ENCODE measurements at places on chromosomes 11 and 22.

- H3K27me3 ChIP-seq = no peaks in the 10 kb centered on the region
- no peak overlapping the region for H3K27ac ChIP-seq
- H3K4me1 ChIP-seq = no peaks in the 10 kb centered on the region
- no peaks in the 10 kb centered on the region for H3K36me3 ChIP-seq
- no peak overlapping the region for H3K4me3 ChIP-seq
Observed at GRCh38 chr22:25760294-25760693, 18.3 kb downstream of the MYO18B start.

- no peak for DNase-seq
- H3K4me3 ChIP-seq = no peak overlapping the region
- no peaks in the 10 kb centered on the region for H3K36me3 ChIP-seq
- no peak overlapping the region for H3K27ac ChIP-seq
- H3K4me1 ChIP-seq = no peaks in the 10 kb centered on the region
Observed at GRCh38 chr11:102590276-102591049, 34.7 kb downstream of the MMP20 start.

GRCh38 chr22:37599153-37599552 is 9.5 kb upstream of the GGA1 start:
- peaks cover 5% of the 10 kb centered on the region for H3K27me3 ChIP-seq
- H3K27ac ChIP-seq = no peak overlapping the region
- H3K4me1 ChIP-seq = peaks cover 8% of the 10 kb centered on the region
- DNase-seq = no peak
- H3K4me3 ChIP-seq = no peak overlapping the region

- H3K27me3 ChIP-seq = peaks cover 2% of the 10 kb centered on the region
- no peak overlapping the region for H3K4me3 ChIP-seq
- H3K27ac ChIP-seq = no peak overlapping the region
- peaks cover 6% of the 10 kb centered on the region for H3K4me1 ChIP-seq
Observed at GRCh38 chr11:11207428-11207827, 145.6 kb downstream of the CSNK2A3 start.

DNA sequence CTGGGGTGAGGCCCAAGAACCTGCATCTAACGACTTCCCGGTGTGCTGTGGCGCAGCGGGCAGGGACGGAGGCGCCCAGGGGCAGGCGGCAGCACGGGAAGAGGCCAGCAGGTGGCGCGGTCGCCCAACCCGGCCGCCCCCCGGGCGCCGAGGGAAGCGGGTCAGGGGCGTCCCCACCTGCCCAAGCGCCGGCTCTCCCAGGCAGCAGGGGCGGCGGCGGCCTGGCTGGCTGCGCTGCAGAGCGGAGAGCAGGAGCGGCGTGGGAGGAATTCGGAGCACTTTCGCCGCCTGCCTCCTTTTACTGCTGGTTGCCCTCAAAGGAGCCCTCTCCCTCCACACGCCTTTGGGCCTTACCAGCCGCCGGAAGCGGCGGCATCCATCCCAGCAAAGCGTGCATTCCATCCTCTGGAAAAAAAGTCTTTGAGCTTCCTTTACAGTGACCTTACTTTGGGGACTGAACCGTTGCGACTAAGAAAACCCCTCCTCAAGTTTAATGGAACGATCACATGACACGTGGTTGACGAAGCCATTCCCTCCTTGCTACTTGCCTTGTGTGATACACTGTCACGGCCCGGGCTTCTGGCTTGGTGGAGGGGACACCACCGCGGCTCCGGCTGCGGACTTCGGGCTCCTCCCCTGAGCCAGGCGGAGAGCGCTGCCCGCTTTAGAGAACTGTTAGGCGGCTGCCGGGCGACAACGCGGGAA is 106.8 kb upstream of the CLMP start:
- peak overlapping the region; percentile 83 for H3K4me3 ChIP-seq
- H3K27me3 ChIP-seq = peaks cover 7% of the 10 kb centered on the region
- no peaks in the 10 kb centered on the region for H3K4me1 ChIP-seq
- peak; percentile 87 for DNase-seq

DNA sequence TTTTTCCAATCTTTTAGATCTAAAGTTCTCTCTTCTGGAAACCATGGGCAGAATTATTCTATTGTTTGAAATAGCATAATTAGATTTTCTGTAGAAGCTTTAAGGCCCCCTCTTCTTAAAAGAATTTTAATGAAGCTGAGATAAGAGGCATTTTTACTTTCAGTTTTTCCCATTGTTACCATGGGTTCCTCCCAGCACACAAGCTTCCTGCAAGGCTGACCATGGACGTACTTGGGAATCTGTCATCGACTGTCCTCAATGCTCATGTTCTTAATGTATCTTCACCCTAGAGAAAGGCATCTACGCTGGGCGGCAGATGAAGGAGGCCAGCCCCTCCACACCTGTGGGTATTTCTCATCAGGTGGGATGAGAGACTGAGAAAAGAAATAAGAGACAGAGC is 11.1 kb downstream of the OR52K2 start:
- H3K36me3 ChIP-seq = peaks cover 9% of the 10 kb centered on the region
- no peak for DNase-seq
- no peak overlapping the region for H3K4me3 ChIP-seq
- H3K27ac ChIP-seq = no peak overlapping the region
- H3K4me1 ChIP-seq = no peaks in the 10 kb centered on the region

DNA sequence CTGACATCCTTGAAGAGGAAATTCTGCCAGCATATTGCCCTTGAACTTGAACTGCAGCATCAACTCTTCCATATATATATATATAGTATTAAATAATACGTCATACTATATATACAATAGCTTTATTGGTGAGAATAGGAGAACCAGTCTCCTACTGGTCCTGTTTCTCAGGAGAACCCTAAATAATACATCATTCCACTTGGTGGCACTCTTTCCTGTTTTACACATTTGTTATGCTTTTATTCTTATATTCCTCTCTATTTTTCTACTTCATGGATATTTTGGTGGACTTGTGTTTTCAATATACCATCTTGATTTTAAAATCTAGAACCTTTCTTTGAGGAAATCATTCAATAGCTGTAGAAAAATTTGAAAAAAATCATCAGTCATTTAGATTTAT is 193.3 kb downstream of the TRPC6 start:
- no peaks in the 10 kb centered on the region for H3K27me3 ChIP-seq
- H3K4me3 ChIP-seq = no peak overlapping the region
- no peak overlapping the region for H3K27ac ChIP-seq

DNA sequence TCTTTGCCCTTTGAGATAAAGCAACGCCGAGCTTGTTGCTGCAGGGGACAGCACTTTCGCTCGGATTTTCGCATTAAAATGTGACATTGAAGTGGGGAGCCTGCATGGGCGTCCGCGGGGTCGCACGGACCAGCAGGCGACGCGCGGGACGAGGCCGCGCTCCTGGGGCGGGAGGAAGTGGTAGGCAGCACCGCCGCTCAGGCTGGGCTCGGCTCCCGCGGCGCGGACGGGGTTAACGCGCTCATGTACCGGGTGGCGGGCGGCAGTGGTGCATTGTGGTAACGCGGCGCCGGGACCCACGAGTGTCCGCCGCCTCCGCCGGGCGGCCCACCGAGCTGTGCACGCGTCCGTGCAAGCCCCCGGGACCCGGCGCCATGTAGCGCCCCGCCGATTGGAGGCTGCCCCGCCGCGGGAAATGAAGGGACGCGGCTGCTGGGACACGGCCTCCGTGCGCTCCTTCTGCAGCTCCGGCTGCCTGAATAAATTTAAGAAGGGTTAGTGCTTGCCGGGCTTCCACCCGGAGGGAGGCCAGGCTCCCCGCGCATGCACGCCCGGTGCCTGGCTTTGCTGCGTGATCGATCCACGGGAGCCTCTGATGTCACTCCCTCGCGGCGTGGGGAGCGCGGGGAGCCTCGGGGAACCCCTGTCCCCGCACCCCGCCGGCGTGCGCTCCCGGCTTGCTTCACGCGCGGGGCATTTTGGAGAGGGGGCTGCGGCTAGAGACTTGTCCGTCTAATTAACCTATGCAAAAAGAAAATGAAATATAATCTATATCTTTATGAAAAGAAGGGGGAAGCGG is 127.7 kb downstream of the OSBP2 start:
- no peak overlapping the region for H3K27ac ChIP-seq
- H3K36me3 ChIP-seq = no peaks in the 10 kb centered on the region
- H3K27me3 ChIP-seq = peaks cover 19% of the 10 kb centered on the region
- DNase-seq = peak; percentile 55

GRCh38 chr22:49525801-49526535 is 301.7 kb downstream of the BRD1 start:
- peaks cover 19% of the 10 kb centered on the region for H3K27me3 ChIP-seq
- no peak overlapping the region for H3K27ac ChIP-seq
- DNase-seq = no peak
- no peaks in the 10 kb centered on the region for H3K4me1 ChIP-seq

DNA sequence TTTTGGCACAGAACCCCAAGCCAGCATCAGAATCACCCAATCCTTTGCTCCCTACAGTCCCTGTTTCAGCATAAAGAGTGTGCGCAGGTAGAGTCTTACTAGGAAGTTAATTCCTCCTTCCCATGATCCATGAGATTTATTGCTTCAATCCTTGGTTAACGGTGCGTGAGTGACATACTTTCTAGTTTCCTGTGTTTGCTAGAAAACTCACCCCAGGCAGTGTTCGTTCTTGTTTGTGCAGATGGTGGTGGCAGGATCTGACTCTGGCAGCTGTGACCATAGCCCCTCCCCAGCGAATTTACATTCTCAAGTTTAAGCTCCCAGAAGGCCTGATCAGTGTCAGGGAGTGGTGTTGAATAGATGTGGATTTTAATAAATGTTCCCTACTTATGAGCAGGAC is 106.7 kb upstream of the CCT8L2 start:
- H3K4me1 ChIP-seq = peaks cover 25% of the 10 kb centered on the region
- peak; percentile 26 for DNase-seq
- peak overlapping the region; percentile 85 for H3K27ac ChIP-seq
- peaks cover 20% of the 10 kb centered on the region for H3K36me3 ChIP-seq

DNA sequence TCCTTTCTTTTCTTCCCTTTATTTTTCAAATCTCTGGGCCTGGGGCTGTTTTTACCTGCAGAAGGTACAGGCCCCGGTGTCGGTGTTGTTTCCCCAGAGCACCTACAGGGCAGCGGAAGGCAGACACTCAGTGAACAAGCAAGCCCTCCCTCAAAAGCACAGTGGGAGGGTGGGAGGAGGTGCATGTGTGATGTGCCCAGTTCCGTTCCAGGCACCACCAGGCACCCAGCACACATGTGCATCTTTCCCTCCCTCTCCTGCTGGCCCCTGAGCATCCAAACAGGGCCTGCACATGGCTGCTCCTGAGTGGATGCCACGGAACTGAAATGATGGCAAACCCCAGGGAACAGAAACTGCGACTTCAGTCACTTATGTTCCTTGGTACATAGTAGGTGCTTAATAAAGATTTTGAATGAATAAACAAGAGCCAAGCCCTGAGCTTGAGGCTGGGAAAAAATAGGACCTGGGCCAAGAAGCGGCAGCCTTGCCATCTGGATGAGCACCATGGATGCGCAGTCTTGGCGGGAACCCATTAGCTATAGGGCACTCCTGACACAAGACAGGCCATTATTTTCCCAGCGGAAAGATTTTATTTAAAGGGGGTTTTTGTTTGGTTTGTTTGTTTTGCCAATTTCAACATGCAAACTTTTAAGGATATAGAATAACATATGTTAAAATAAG is 47.8 kb downstream of the ARRB1 start:
- H3K4me3 ChIP-seq = no peak overlapping the region
- peaks cover 10% of the 10 kb centered on the region for H3K4me1 ChIP-seq
- H3K36me3 ChIP-seq = no peaks in the 10 kb centered on the region
- H3K27ac ChIP-seq = no peak overlapping the region

DNA sequence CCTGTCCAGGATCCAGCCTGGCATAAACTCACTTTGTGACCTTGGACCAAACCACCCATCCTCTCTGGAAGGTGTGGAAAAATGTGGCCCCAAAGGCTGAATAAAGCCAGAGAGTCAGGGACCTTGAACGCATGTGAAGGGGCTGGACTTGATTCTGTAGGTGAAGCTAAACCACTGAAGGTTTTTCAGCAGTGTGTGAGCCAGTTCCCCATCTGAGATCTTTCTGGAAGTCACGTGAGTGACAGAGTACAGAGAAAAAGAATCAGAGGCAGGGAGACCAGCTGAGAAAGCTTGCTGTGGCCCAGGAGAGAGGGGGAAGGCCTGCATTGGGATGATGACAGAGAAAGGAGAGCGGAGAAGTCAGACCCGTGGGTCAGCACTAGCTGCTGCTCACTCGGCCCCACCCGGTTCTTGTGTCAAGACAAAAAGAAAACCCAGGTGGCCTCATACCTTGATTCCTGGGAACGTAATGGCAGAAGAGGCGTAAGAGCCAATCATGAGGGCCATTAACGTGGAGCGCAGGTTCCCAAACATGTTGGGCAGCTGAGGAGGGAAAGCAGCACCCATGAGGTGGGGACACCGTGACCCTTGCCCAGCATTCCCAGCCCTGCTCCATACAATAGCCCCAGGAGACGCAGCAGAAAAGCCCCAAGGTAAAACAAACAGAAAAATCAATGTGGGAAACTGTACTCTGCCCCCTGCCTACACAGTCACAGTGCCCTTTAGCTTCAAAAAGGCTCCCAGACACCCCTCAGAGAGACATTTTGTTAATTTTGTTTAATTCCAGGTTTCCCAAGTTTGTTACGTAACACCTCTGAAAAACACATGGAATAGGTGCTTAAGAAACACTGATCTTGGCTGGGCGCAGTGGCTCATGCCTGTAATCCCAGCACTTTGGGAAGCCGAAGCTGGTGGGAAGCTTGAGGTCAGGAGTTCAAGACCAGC is 17.9 kb downstream of the SLC43A1 start:
- H3K4me3 ChIP-seq = peak overlapping the region; percentile 24
- no peaks in the 10 kb centered on the region for H3K36me3 ChIP-seq
- no peak for DNase-seq
- H3K27me3 ChIP-seq = peaks cover 8% of the 10 kb centered on the region
- peaks cover 43% of the 10 kb centered on the region for H3K4me1 ChIP-seq
- H3K27ac ChIP-seq = peak overlapping the region; percentile 60

GRCh38 chr11:93528252-93528651 is 14.9 kb downstream of the SMCO4 start:
- H3K4me3 ChIP-seq = no peak overlapping the region
- H3K4me1 ChIP-seq = peaks cover 43% of the 10 kb centered on the region
- peaks cover 5% of the 10 kb centered on the region for H3K27me3 ChIP-seq
- no peaks in the 10 kb centered on the region for H3K36me3 ChIP-seq

- DNase-seq = no peak
- no peak overlapping the region for H3K27ac ChIP-seq
- no peak overlapping the region for H3K4me3 ChIP-seq
- H3K27me3 ChIP-seq = peaks cover 2% of the 10 kb centered on the region
Observed at GRCh38 chr11:32418836-32419235, 16.5 kb downstream of the WT1 start.

GRCh38 chr11:40445391-40445790 is 1014.1 kb downstream of the LRRC4C start:
- no peaks in the 10 kb centered on the region for H3K36me3 ChIP-seq
- H3K27ac ChIP-seq = no peak overlapping the region
- no peaks in the 10 kb centered on the region for H3K4me1 ChIP-seq
- no peaks in the 10 kb centered on the region for H3K27me3 ChIP-seq

DNA sequence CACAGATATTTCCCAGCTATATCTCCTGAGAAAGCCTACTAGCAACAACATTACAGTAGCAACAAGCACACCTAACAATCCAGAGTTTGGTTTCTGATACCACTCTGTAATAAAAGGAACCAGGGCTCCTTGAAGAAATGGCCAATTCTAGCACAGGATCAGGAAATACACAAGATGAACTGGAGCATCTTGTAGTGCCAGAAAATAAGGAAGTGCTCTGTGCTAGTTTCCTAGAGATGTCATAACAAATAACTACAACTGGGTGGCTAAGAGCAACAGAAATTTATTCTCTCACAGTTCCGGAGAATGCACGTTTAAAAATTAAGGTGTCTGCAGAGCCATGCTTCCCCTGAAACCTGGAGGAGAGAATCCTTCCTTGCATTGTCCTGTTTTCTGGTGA is 217.8 kb downstream of the KIRREL3 start:
- no peak for DNase-seq
- H3K4me1 ChIP-seq = peaks cover 8% of the 10 kb centered on the region
- no peak overlapping the region for H3K4me3 ChIP-seq
- no peak overlapping the region for H3K27ac ChIP-seq
- H3K27me3 ChIP-seq = no peaks in the 10 kb centered on the region

- H3K27ac ChIP-seq = no peak overlapping the region
- no peaks in the 10 kb centered on the region for H3K27me3 ChIP-seq
- no peak overlapping the region for H3K4me3 ChIP-seq
Observed at GRCh38 chr11:132131047-132131446, 760.6 kb downstream of the NTM start.
